Stimulated activated CD4-positive, alpha-beta T cell treated with anti-CD3 and anti-CD28 coated beads, TNF-alpha, amount 100 ng/mL, for 1 hour (primary cell): ENCODE measurements at places on chromosomes 1 and 21.

DNA sequence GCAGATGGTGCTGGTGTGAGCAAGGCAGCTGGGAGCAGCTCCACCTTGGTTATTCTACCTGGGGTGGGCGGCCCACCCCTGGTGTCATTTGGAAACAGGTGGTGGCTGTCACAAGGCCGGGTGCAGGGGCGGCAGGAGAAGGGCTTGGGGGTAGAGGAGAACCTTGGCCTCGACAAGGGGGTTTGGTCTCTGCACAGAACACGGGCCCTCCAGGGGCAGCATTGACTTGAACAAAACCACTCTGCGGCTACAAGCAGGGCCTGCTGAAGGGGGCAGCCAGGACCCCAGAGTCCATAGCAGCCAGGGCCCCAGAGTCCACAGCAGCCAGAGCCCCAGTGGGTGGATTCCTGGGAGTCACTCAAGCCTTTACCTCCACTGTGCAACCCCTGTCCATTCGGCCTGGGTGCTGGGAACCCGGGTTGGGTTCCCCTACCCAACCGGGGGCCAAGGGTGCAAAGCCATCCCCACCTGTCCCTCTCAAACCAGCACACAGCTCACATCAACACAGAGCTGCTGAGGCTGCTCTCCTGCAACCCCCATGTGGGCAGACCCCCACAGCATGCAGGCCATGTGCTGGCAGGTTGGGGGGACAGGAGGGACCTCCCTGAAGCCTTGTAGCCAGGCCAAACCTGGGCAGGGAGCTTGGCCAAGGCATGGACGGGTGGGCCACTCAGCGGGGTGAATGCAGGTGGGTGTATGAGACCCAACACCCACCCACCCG lies 7.7 kb downstream of the TRIM11 start:
- DNase-seq: no peak

GRCh38 chr1:29854700-29855276 lies 618.5 kb downstream of the PTPRU start:
- no peak for DNase-seq

GRCh38 chr1:31681415-31681814 lies 22.4 kb downstream of the COL16A1 start:
- no peak for DNase-seq

- no peak for DNase-seq
Observed at GRCh38 chr21:16992448-16992847, 520.4 kb upstream of the CXADR start.

GRCh38 chr1:165849353-165850133 lies 22.1 kb downstream of the UCK2 start:
- DNase-seq: no peak

DNA sequence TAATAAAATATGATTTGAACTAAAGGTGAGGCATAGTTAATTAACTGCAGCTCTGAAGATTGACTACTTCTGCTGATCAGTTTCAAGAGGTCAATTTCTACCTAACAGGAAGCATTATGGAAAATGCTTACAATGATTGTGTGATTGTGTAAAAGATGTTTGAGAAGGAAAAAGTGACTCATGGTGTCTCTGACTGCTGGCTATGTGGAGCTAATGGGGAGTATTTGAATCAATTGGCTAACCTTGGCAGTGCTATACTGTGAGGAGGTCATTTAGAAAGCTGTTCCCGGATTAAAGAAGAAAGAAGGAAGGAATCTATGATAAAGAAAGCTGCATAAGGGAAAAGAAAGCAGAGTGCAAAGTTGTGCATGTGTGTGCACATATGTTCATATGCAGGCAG lies 376.5 kb downstream of the ADGRL2 start:
- DNase-seq: no peak

GRCh38 chr1:99139876-99140275 lies 124.4 kb upstream of the PLPPR4 start:
- no peak for DNase-seq

DNA sequence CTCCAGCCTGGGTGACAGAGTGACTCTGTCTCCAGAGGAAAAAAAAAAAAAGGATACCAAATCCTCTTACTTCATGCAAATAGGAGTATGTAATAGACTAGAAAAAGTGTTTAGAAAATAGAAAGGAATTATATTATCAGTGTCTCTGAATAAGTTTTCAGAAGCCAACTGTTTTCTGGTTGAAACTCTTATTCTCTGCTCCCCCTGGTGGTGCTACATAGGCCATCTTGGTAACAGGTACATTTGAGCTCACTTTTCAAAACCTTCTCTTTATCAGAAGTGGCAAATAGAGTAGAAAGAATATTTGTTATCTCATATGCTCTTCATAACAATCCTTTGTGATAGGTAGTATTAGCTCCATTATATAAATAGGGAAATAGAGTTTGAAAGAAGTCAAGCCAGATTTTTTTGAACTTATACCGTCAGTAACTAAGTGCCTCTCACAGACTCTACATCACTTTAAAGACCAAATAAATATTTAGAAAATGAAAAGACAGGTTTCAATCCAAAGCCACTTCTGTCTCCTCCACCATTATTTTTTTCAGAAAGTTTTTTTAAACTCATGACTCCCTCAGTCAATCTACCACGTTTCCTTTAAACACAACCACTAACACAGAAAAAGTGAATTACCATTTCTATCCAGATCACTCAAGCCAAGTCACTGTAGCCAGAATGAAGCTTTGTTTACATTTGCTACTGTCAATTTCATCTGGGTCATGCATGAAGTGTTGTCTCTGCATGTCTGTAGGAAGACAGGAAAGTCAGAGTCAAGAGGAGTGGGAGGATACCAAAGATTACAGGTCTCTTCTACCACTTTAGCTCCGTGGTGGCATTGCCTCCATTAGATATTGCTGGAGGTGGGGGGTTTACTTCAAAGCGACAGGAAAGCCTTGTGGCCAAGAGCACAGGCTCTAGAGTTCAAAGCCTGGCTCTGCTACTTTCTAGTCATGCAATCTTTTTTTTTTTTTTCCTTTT lies 45.6 kb downstream of the IL23R start:
- DNase-seq: no peak

DNA sequence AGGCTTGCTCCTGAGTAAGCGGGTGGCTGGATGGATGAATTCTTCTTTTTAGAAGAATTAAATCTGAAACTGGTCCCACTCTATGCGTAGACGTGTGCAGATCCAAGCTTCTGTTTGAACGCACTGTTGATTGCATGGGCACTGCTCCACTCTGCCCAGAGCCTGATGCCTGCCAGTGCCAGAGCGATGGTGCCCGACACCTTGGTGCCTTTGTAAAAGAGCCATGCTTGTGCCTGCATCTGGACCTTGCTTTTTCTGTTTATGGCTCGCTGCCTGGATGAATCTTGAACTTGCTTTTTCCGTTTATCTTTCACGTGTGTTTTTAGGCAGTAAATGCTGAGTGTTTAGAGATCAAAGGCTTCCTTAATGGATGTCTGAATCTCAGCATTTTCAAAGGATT lies 15.0 kb upstream of the PWP2 start:
- no peak for DNase-seq

- DNase-seq: no peak
Observed at GRCh38 chr21:25967901-25968438, 202.6 kb downstream of the APP start.

GRCh38 chr1:47761201-47761930 lies 235.8 kb downstream of the TRABD2B start:
- DNase-seq: no peak

DNA sequence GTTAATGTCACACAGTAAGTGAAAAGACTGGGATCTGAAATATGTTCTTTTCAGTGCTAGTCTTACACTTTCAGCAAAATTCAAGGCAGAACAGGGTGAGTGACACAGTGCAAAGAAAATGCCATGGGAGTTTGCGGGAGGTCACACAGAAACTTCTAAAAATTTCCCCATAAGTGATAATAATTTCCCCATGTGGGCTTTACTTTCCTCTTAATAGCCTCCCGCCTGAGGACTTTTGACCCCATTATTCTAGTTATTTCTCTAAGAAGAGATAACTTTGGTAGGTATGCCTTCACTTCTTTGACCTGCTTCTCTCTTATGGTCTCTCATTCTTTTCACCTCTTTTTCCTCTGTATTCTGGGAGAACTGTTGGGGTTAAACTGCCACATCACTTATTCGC lies 8.1 kb upstream of the DNAH14 start:
- no peak for DNase-seq

DNA sequence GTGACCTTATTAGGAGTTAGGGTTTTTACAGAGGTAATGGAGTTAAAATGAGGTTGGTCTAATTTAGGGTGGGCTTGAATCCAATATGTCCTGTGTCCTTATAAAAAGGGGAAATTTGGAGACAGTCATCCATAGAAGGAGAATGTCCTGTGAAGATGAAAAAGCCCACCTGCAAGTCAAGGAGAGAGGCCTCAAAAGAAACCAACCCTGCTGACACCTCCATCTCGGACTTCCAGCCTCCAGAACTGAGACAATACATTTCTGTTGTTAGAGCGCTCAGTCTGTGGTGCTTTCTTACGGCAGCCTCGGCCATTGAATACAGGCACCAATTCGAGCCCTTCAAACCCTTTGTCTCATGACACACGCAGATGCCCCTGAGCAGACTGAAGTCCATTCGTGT lies 43.8 kb downstream of the ACTA1 start:
- DNase-seq: no peak

DNA sequence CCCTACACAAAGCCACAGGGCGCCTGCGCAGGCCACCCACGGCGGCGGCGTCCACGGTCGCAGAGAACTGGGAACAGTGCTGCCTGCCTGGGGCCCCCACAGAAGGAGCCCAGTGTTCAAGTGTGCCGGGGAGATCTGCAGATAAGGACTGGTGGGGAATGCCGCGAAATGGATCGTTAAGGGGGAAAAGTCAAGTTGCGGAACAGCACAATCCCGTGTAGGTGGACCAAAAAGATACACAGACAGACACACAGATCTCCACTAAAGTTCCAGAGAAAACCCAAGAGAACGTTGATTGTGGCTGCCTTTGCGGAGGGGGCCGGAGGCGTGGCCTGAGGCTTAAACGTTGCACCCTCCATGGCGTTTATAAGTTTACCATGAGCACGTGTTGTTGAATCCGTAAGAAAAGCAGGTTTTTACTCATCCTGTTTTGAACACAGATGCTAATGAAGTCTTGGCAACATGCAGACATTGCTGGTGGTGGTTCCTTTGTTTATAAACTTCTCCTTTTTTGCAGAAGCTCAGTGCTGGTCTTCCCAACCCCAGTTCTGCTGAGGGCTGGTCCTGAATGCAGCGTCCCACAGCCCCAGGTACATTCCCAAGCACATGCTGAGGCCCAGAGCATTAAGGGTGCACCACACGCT lies 4.1 kb downstream of the SPATC1L start:
- no peak for DNase-seq

DNA sequence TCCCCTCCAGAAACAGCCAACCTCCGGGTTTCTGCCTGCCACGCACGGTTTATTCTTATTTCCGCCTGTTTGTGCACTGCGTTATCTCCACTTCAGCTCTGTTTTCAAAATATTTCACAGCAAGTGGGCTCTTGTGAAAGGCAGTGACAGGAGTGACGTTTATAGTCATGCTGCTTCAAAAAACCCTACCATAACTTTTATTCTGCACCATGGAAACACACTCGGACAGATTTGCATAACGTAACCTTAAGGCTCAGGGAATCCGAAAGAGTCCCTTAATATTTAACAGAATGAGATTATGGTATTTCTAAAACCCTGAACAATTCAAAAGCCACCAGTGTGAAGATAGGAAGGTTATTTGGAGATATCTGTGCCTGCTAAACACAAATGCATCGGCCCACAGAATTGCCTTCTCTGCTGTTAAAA lies 782 bp upstream of the SDE2 start:
- peak; percentile 10 for DNase-seq

DNA sequence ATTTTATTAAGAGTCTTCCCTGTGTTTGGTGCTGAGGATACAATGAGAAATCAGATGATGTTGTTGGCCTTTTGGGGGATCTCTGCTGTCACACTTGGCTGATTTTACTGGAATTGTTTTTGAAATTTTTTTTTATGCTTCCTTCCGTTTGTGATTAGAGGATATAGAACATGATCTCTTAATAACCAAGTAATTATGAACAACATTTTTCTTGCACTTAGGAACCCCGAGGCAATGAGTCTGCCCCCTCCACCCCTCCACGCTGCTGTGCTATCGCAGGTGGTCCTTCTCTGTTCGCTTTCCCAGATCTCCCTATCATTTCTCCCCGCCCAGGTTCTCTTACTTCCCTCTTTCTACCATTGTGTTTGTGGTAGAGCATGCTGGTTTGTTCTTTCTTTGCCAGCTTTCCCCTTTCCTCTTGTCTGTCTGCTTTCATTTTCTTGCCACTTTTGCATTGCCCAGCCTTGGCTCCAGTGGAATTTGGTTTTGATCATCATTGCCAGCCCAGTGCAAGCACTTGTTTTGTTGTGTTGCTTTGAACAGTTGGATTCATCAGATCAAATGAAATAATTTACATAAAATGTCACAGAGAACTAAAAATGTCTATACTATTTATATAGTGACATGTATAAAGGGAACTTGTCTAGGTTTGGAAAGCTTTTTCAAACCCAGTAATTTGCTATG lies 73.1 kb upstream of the SCCPDH start:
- no peak for DNase-seq

- no peak for DNase-seq
Observed at GRCh38 chr1:41566969-41567368, 82.5 kb upstream of the EDN2 start.

GRCh38 chr1:209675565-209676154 lies 448 bp downstream of the G0S2 start:
- DNase-seq: no peak

DNA sequence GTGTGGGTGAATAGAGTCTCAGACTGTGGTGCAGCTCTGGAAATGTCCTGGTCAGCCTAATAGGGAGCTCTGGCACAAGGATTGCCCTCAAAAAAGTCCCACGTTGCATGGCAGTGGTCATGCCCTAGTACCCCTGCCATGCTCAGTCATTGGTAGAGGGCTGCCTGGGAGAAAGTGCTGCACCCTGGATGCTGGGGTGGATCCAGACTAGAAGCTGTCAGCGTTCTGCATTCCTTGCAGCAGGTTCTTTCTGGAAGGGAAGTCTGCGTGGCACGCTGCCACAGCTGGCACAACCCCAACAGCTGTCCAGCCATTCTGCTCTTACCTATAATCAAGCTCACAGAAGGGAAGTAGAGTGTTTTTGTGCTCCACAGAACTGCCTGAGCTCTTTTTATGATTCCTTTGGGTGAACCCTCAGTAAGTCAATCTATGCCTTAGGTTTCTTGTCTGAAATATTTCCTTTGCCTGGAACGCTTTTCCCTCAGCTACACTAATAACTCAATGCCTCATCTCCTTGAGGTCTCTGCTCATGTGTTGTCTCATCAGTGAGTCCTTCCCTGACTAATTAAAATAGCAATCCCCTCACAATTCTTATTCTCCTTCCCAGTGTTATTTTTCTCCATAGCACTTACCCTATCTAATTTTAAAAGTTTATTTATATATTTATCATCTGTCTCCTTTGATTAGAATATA lies 61.5 kb upstream of the JAK1 start:
- no peak for DNase-seq
